Panc1 (cell line): ENCODE measurements at places on chromosomes 3 and 15. TPM values are rescaled to one million over a fixed set of nuclear protein-coding genes. Genes with fewer than 3 reads are reported as not detected.

GRCh38 chr15:81784751-81785150, 261.1 kb downstream of the MEX3B start:
- H3K36me3 ChIP-seq, result no peaks in the 10 kb centered on the region
- no peaks in the 10 kb centered on the region for H3K4me1 ChIP-seq
- H3K27me3 ChIP-seq, result peaks cover 3% of the 10 kb centered on the region; the same call in 1 of the 2 replicates

DNA sequence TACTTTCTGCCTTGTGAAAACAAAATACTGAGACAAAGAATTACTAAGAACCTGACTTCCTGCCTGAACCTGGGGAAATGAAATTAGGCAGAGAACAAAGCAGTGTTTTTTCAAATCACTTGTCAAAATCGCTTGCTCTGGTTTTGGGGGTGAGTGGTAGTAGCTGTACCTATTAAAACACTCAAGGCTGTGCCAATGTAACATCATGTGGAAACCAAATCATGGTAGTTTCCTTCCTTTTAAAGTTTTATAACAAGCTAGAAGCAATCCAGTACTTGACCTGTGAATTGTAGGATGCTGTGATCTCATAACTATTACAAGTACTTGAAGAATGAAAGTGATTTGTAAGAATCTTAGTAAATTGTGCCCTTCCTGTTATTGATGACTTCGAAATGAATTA, 6.7 kb downstream of the CMTM8 start:
- no peaks in the 10 kb centered on the region for H3K36me3 ChIP-seq
- no peak overlapping the region for H3K27ac ChIP-seq
- H3K4me3 ChIP-seq, result no peak overlapping the region
- no peak for DNase-seq
- H3K27me3 ChIP-seq, result no peaks in the 10 kb centered on the region

GRCh38 chr3:69671082-69671952, 67.9 kb upstream of the MITF start:
- no peak overlapping the region for H3K4me3 ChIP-seq
- DNase-seq, result no peak
- H3K27ac ChIP-seq, result no peak overlapping the region
- H3K36me3 ChIP-seq, result no peaks in the 10 kb centered on the region
- H3K27me3 ChIP-seq, result no peaks in the 10 kb centered on the region

- H3K36me3 ChIP-seq, result no peaks in the 10 kb centered on the region
- H3K4me1 ChIP-seq, result no peaks in the 10 kb centered on the region
- H3K27me3 ChIP-seq, result no peaks in the 10 kb centered on the region
Observed at GRCh38 chr3:183502237-183503181, 53.0 kb downstream of the KLHL6 start.

DNA sequence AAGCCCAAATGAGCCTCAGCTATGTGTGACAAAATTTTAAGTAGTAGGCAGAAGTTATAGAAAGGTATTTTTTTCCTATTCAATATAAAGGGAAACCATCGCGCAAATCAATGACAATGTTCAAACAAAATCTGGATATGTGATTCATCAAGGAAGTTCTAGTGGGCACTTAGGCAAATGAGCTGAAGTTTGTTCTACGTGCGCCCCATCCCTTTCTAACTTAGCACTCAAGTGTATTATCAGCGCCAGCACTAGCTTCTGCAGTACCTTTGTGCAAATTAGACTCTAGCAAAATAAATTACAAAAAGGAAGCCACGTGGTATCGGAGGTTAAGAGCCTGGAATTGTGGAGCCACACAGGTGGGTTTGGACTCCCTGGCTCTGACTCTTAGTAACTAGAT, 91.1 kb downstream of the TBL1XR1 start:
- H3K4me3 ChIP-seq, result no peak overlapping the region
- peak overlapping the region; percentile 39 for H3K27ac ChIP-seq
- H3K36me3 ChIP-seq, result no peaks in the 10 kb centered on the region
- H3K4me1 ChIP-seq, result peaks cover 59% of the 10 kb centered on the region

DNA sequence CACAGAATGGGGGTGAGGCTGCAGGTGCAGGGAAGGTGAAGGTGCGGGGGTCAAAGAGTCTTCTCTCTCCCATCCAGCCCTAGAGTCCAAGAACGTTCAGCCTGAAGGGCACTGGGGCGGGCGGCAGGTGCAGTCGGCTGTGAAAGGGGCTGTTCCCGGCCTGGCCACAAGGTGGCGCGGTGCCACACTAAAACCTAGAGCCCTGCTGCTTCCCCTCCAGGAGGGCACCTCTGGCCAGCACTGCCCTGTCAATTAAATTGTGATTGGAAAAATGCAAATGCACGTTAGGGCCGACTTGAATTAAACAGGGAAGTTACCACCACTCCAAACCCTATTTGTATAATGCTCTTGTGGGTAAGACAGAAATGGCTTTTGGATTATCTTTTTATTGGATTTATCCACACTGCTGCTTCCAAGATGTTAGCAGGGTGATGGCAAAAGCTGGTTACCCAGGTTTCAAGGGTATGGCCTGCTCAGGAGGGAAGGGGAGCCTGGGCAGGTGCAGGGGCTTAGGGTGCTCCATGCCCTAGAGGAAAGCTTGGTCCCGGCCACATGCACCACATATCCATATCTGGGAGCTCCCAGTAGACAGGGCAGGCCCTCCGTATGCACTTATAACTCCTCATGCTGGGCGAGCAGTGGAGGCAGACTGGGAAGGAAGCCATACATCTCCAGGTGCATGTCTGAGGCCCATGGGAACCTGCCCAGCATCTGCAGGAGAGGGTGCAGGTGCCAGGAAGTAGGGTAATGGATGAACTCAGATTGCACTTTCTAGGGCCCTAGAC, 119.8 kb downstream of the ADCY5 start:
- 0 out of 2 replicates have a peak, but pooled peaks cover 2% of the 10 kb centered on the region for H3K27me3 ChIP-seq
- no peaks in the 10 kb centered on the region for H3K36me3 ChIP-seq
- no peak overlapping the region for H3K27ac ChIP-seq
- DNase-seq, result peak; percentile 32

DNA sequence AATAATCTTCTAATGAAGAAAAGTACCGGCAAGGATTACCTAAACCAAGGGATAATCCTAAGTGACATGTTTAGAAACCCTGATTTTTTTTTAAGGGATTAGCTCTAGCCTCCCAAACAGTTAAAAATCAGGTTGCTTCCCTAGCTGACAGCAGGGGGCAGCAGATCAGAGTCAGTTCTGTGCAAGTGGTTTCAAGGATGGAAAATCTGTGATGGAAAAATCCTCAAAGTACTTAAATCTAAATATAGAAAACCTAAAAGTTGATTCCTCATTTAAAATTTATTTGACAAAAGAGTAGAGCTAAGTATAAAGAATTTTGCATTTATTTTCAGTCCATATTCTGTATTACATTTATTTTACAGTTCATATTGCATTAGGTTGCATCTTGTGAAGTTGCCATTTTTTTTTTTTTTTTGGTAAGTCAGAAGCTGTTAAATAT, 107.6 kb downstream of the PEX5L start:
- no peaks in the 10 kb centered on the region for H3K4me1 ChIP-seq
- no peak overlapping the region for H3K4me3 ChIP-seq
- no peak overlapping the region for H3K27ac ChIP-seq
- H3K36me3 ChIP-seq, result no peaks in the 10 kb centered on the region

DNA sequence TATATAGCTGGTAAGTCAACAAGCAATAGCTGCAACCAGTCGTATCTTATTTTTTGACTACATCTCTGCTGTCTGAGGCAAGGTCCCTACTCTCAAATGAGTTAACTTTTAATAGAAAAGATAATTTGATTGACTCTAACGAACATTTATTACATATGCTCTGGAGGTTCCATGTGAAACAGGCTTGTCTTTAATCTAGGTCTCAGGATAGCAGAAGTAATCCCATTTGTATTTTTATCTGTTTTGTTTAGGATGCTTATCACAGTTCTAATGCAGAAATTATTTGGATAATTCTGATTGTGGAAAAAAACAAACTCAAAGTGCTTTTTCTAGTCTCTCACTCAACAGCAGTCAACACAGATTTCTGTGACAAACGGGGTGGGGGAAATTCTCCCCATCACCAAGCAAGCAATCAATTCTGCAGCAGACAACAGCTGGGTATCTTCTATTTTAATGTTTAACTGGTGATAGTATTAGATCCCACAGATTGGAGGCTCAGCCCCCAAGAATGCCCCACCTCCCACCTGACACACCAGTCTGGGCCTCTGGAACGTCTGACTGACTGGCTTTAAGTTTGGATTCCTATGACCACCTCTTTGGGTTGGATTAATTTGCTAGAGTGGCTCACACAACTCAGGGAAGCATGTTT, 58.8 kb downstream of the ITPR1 start:
- H3K27ac ChIP-seq, result no peak overlapping the region
- H3K4me3 ChIP-seq, result no peak overlapping the region
- H3K4me1 ChIP-seq, result no peaks in the 10 kb centered on the region
- no peaks in the 10 kb centered on the region for H3K36me3 ChIP-seq

GRCh38 chr15:56988219-56988618, 69.8 kb downstream of the TCF12 start:
- peaks cover 24% of the 10 kb centered on the region for H3K4me1 ChIP-seq
- H3K27ac ChIP-seq, result no peak overlapping the region
- DNase-seq, result no peak
- H3K36me3 ChIP-seq, result no peaks in the 10 kb centered on the region
- H3K27me3 ChIP-seq, result no peaks in the 10 kb centered on the region

GRCh38 chr3:156561533-156561932, 6.6 kb upstream of the SSR3 start:
- H3K27ac ChIP-seq, result no peak overlapping the region
- peaks cover 2% of the 10 kb centered on the region; the same call in 1 of the 2 replicates for H3K27me3 ChIP-seq
- H3K4me1 ChIP-seq, result no peaks in the 10 kb centered on the region
- DNase-seq, result no peak
- H3K36me3 ChIP-seq, result no peaks in the 10 kb centered on the region

- H3K4me1 ChIP-seq, result no peaks in the 10 kb centered on the region
- H3K27me3 ChIP-seq, result no peaks in the 10 kb centered on the region; the same call in 1 of the 2 replicates
- H3K4me3 ChIP-seq, result no peak overlapping the region
- no peak overlapping the region for H3K27ac ChIP-seq
- no peak for DNase-seq
Observed at GRCh38 chr15:88863412-88863811, 31.9 kb downstream of the HAPLN3 start.

DNA sequence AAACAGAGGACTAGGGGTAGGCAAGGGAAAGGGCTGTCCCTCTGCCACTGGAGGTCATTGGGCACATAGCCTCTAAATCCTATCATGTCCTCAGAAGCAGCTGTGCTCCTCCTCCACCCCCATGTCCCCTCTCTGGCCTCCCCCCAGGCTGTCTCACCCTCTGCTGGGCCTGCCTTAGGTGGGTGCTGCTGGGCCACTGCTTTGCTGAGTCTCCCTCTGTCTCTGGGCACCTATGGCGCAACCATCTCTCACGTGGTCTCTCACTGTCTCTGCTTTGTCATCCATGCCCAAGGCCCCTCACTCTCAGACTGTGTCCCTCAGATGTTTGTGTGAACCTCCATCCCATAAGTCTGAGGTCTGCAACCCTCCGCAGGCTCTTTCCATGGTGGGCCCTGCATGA, 35.0 kb upstream of the IQCF6 start:
- H3K36me3 ChIP-seq, result no peaks in the 10 kb centered on the region
- no peaks in the 10 kb centered on the region for H3K4me1 ChIP-seq
- H3K27me3 ChIP-seq, result peaks cover 2% of the 10 kb centered on the region; the same call in 1 of the 2 replicates
- H3K27ac ChIP-seq, result no peak overlapping the region

GRCh38 chr3:107632576-107632975, 109.8 kb downstream of the BBX start:
- no peak for DNase-seq
- H3K4me1 ChIP-seq, result no peaks in the 10 kb centered on the region
- H3K27ac ChIP-seq, result no peak overlapping the region
- no peak overlapping the region for H3K4me3 ChIP-seq

DNA sequence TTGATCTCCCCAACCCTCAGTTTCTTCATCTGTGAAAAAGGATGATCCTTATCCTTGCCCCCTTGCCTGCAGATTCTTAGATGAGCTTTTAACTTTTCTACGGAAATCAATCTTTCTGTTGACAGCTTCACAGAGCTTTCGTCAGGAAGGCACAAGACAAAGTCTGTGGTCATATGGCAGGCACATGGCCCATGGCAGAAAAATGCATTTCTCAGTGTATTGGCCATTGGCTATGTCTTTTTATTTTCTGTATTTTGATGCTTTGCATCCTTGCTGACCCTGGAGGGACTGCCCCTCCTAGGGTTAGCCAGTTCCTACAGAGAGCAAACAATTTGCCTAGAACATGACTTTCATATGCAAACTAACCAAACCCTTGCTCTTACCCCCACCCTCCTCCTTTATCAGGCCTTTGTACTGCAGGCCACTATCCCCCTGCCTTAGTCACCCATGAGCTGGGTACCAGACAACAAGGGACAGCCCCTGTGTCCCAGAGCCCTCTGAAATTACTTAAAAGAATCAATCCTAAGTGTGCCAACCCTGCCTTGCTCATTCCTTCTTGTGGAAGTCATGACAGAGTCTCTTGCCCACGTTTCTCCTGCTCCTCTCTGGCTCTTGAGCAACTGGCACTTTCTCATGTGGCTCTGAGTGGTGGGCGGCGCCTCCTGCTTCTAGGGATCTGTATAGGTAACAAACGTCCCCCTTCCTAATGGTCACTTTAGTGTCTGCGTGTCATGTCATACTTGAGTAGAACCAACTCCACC, 24.1 kb upstream of the NOX5 start:
- no peaks in the 10 kb centered on the region for H3K4me1 ChIP-seq
- H3K27me3 ChIP-seq, result peaks cover 2% of the 10 kb centered on the region
- H3K36me3 ChIP-seq, result no peaks in the 10 kb centered on the region
- H3K4me3 ChIP-seq, result no peak overlapping the region

- DNase-seq, result no peak
- H3K27ac ChIP-seq, result no peak overlapping the region
- H3K4me3 ChIP-seq, result no peak overlapping the region
- no peaks in the 10 kb centered on the region for H3K36me3 ChIP-seq
- H3K4me1 ChIP-seq, result no peaks in the 10 kb centered on the region
Observed at GRCh38 chr3:96319166-96319565, 495.2 kb upstream of the EPHA6 start.

- no peak for DNase-seq
- no peaks in the 10 kb centered on the region for H3K36me3 ChIP-seq
- no peak overlapping the region for H3K27ac ChIP-seq
- no peak overlapping the region for H3K4me3 ChIP-seq
- no peaks in the 10 kb centered on the region for H3K27me3 ChIP-seq
Observed at GRCh38 chr3:113968986-113969385, 21.2 kb downstream of the ZDHHC23 start.

Gene PLA2G4E
- total RNA-seq, result not detected

Gene SLC28A2
- 0.23 TPM for total RNA-seq

Gene SPG21
- 124 TPM for total RNA-seq

Gene SAMD7
- total RNA-seq, result not detected

Gene TNFSF10
- total RNA-seq, result 2.2 TPM

Gene FBXO40
- total RNA-seq, result not detected

Gene ISLR2
- total RNA-seq, result 0.36 TPM
